HuH-7.5 (cell line): ENCODE measurements at places on chromosomes 2 and 18.

DNA sequence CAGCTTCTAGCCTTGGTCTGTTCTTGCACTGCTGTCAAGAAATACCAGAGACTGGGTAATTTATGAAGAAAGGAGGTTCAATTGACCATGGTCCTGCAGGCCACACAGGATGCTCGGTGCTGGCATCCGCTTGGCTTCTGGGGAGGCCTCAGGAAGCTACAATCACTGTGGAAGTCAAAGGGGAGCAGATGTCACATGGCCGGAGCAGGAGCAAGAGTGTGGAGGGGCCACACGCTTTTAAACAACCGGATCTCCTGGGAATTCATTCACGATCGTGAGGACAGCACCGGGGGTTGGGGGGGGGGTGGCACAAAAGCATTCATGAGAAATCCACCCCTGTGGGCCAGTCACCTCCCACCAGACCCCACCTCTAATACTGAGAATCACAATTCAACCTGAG lies 850.4 kb upstream of the SALL3 start:
- no peak for DNase-seq

DNA sequence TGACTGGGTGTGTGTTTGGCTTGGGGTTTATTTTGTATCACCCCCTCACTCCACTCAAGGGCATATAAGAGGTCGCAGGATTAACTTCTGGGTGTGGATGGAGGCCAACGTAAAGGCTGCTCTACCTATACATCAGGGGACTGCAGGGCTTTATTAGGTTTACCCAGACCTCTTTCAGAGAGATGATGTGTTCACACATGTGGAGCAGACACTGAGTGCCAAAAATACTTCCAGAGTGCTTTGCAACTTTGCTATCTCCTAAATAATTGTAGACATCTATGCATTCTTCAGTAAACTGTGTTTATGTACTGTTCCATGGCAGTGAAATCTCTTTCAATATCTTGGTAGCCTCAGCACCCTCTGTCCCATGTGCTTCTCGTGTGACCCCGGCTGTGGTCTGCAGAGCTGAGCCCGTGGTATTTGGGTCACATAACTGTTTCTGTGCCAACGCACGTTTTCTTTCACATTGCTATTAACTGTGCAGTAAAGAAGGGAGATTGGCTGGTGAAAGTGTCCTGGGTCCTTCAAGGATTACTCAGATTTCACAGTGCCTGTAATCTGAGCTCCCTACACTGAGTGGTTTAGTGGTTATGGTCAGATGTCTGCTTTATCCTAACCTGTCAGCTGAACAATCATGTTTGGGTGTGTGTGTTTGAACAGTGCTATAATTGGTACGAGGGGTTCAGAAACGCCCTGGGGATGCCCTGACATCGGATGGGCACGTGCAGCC lies 208.1 kb downstream of the VAPA start:
- DNase-seq: no peak

- DNase-seq: no peak
These were observed 27.1 kb upstream of the KLF11 start for GRCh38 chr2:10016001-10016801.

- DNase-seq: no peak
These were observed 153.3 kb downstream of the CELF4 start for GRCh38 chr18:37412333-37412732.

DNA sequence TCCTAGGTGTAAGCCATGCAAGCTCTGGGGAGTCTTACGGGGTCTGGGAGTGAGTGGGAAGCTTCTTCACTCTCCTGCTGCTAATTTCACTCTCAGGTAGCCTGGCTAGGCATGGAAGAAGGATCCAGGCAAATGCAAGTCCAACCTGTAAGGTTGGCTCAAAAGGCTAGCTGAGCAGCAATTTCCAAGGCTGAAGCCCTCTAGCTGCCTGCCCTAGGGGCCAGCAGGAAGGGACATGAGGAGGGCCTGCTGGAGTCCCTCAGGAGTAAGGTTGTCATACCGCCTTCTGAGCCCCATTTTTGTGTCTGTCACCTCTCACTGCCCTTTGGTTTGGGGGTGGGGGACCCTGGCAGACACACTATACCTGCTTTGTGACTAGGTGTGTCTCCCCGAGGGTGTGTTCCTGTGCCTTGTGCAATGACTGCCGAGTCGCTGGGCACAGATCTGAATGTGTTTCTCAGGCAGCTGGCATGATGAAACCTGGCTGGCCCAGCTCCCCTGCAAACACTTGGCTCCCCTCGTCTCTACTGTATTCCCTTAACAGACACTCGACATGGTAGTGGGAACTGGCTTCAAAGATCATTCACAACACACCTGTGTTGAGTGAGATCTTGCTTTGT lies 123.9 kb upstream of the FAM136A start:
- no peak for DNase-seq

DNA sequence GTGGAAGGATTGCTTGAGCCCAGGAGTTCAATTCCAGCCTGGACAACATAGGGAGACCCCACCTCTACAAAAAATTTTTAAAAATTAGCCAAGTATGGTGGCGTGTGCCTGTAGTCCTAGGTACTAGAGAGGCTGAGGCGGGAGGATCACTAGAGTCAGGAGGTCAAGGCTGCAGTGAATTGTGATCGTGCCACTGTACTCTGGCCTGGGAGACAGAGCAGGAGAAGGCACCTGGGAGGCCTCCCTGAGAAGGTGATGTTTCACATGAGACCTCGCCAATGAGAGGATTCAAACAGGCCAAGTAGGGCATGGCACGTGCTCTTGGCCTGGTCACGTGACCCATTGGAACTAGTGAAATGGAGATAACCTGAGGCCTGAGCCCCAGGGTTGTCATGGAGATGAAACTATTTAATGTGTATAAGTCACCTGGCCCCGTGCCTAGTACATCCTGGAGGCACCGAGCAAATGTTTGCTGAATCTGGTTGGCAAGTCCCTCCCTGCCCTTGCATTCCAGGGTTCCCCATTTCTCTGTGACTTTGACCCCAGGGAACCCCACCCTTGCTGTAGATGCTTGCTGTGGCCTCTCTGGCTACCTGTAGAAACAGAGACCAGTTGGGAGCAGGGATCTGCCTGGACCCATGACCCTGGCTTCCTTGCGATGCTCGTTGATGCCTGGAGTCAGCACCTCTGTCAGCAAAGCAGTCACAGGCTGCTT lies 26.1 kb upstream of the ROCK2 start:
- peak; percentile 59 for DNase-seq

GRCh38 chr2:232757905-232758304 lies 18.5 kb downstream of the KCNJ13 start:
- no peak for DNase-seq

GRCh38 chr2:11009891-11010290 lies 98.2 kb downstream of the KCNF1 start:
- no peak for DNase-seq
